ENCODE measurements at places on chromosomes 1 and 21.

- DNase-seq, result peak; percentile 86
Observed at GRCh38 chr1:26110731-26111529, 694 bp upstream of the PDIK1L start.

DNA sequence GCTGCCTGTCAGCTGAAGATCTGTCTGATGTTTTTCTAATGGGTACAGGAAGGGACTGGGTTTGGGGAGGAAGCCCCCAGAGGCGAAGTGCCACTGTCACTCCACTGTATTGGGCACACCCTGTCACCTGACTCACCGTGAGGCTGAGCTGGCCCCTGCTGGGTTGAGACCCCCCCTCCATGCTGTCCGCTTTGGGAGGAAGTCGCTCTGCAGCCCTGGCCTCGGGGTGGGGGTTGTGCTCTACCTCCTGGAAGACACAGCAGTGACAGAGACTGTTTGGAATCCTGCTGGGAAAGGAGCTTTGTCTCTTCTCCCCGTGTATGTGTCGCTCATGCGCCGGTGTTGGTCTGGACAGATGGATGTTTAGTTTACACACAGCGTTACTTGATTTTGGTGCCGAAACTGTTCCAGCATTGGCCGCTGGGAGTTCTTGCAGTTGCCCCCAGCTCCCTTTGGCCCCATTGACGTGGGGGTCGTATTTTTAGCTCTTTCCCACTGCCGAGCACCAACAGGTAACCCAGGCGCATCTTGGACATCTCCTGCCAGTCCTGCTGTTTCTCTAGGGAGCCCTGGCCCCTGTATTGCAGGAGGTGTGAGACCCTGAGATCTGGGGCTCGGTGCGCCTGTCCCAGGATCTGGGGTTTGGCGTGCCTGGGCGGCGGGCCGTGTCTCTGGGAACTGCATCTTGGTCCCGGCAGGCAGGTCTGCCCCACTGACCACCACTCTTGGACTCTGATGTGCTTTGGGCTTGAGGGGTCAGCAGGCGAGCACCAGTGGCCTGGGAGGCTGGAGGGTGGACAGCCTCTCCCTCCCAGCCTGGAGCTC, 30.3 kb downstream of the SLX9 start:
- DNase-seq, result no peak

DNA sequence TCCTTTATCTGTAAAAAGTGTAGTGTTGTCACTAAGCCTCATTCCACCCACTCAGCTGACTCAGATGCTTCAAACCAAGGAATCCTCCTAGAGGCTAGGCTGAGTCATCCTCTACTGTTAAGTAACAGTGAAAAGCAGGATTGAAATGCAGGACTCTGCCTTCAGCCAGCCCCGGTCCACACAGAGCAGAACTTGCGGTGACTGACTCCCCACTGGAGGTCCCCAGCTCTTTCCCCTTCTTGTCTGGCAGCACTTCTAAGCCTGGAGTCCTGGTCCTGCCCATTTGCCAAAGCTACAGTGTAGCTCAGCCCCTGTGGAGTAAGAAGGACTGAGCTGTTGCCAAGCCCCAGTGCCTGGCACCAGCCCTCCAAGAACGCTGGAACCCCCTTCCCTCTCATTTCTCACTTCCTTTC, 1.7 kb downstream of the RAB7B start:
- DNase-seq, result no peak

DNA sequence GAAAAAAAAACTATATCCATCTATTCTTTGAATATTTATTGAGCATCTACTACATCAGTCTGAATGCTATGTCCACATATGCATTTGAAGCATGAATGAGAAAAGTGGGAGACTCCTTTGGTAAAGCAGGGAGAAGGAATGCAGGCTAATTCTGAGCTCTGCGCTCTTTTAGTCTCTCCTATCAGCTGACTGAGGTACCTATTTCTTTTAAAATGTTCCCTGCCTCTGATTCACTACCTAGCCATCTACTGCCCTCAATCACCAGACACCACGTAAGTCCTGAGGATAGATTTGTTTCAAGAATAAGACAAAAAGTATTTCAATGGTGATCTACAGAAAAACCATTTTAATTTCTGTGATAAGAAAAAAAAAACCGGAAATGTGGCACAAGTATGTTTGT, 3.8 kb upstream of the RGS13 start:
- no peak for DNase-seq

GRCh38 chr1:210588946-210589345, 260.2 kb downstream of the HHAT start:
- DNase-seq, result no peak

- DNase-seq, result peak; percentile 76
Observed at GRCh38 chr1:58922302-58923089, 138.6 kb upstream of the JUN start.

Data from GM06990 (cell line).